ENCODE measurements at places on chromosomes 16 and 17.

DNA sequence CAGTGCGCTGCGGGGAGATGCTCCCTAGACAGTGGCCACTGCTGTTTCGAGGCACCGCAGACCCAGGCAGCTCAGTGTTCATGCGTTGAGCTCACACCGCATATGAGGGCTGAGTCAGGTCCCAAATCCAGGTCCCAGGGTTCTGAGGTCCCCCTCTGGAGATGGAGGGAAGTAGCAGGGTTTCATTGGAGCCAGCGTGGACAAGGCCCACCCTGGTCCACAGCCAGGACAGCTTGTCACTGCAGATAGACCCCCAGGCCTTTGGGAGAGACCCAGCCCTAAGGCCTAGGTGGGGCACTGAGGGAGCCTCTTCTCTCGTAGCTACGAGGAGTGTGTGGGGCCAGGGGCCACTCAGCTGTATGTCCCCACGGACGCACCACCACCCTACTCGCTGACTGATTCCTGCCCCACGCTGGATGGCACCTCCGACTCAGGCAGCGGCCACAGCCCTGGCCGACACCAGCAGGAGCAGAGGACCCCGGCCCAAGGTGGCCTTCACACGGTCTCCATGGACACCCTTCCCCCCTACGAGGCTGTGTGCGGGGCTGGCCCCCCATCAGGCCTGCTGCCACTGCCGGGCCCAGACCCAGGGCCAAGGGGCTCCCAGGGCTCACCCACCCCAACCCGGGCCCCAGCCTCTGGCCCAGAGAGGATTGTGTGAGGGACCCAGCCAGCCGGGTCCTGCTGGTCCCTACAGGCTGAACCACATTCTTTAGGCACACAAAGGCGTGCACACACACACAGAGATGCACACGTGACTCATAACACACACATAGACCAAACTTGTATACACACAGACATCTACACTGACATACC lies 53.4 kb downstream of the BEAN1 start:
- no peak for DNase-seq

DNA sequence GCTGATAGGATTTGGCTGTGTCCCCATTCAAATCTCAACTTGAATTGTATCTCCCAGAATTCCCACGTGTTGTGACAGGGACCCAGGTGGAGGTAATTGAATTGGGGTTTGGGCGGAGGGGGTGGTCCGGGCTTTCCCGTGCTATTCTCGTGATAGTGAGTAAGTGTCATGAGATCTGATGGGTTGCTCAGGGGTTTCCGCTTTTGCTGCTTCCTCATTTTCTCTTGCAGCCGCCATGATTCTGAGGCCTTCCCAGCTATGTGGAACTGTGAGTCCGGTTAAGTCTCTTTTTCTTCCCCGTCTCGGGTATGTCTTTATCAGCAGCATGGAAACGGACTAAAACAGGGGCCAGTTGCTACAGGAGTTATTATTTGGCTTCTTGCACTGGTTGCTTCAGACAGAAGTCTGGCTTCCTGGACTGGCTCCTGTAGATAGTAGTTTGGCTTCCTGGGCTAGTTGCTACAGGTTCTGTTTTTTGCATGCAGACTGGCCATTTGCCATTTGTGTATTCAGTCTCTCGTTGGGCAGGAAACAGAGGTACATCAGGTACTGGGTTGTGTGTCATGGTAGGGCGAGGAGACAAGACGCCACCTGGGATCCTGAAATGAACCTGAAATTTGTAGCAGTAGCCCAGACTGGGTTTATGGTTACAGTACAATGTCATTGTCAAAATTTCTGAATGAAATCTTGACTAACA lies 32.6 kb downstream of the CNTNAP4 start:
- DNase-seq: no peak

GRCh38 chr16:69526831-69527655 lies 38.7 kb upstream of the NFAT5 start:
- DNase-seq: no peak

- DNase-seq: no peak
Measured at GRCh38 chr16:25038239-25038954, 23.2 kb upstream of the ARHGAP17 start.

DNA sequence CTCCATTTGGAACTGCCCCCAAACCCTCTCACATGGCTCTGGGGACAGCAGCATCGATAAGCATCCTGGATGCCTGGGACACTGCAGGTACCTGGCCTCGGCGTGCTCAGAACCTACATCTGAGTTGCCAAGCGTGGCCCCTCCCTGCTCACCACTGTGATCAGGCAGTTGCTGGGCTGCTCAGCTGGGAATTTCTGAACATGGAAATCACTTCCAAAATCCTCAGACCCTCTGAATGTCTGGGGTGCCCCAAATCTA lies 6.3 kb downstream of the CDH5 start:
- DNase-seq: no peak

- no peak for DNase-seq
Measured at GRCh38 chr16:30356401-30357084, 1.4 kb upstream of the CD2BP2 start.
